ENCODE measurements at places on chromosomes 6 and 20.

- DNase-seq, result peak; percentile 18
- H3K4me1 ChIP-seq, result peaks cover 19% of the 10 kb centered on the region
- peak overlapping the region; percentile 55 for H3K27ac ChIP-seq
- no peaks in the 10 kb centered on the region for H3K27me3 ChIP-seq
- no peak overlapping the region for H3K4me3 ChIP-seq
- H3K36me3 ChIP-seq, result no peaks in the 10 kb centered on the region
Observed at GRCh38 chr6:30769088-30769852, 24.9 kb upstream of the IER3 start.

- peak overlapping the region; percentile 91 for H3K27ac ChIP-seq
- peaks cover 16% of the 10 kb centered on the region for H3K36me3 ChIP-seq
- H3K4me3 ChIP-seq, result peak overlapping the region; percentile 67
- no peaks in the 10 kb centered on the region for H3K4me1 ChIP-seq
- H3K27me3 ChIP-seq, result no peaks in the 10 kb centered on the region
- peak; percentile 74 for DNase-seq
Observed at GRCh38 chr6:28896505-28897368, 27.0 kb downstream of the TRIM27 start.

DNA sequence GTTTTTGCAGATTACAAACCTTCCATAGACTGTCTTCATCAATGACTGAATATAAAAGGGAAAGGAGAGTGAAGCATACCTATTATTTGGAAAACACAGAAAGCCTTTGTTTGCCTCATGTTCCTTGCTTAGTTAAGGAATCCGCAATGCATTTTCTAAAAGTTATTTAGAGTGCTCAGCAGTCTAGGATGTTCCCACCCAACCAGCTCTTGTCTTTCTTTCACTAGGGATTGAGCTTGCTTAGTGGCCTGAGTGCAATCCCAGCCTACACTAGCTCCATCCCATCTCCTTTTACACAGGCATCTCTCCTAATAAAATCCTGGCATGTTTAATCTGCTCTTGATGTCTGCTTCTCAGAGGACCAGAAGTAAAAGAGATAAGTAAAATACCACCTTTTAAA is 850.5 kb upstream of the GJE1 start:
- no peak for DNase-seq
- H3K36me3 ChIP-seq, result no peaks in the 10 kb centered on the region
- no peaks in the 10 kb centered on the region for H3K27me3 ChIP-seq
- no peak overlapping the region for H3K27ac ChIP-seq
- peaks cover 3% of the 10 kb centered on the region for H3K4me1 ChIP-seq
- H3K4me3 ChIP-seq, result no peak overlapping the region

DNA sequence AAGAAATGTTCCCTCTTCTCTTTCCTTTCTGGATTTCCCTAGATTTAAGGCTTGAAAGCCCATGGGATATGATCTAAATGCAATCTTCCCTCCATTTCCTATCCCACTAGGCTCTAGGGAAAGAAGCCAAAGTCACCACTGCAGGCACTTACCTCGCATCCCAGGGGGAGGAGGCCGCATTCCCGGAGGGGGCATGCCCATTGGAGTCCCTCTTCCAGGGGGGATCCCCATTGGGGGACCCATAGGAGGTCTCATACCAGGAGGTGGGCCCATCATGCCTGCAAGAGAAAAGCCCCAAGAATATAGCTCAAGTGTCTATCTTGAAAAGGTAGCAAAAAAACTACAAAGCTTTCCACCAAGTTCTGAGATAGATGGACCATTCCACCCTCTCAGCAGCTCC is 8.1 kb downstream of the SNRPB start:
- no peaks in the 10 kb centered on the region for H3K4me1 ChIP-seq
- DNase-seq, result no peak
- peaks cover 73% of the 10 kb centered on the region for H3K36me3 ChIP-seq
- H3K27ac ChIP-seq, result no peak overlapping the region

GRCh38 chr6:47023573-47023972 is 18.6 kb downstream of the ADGRF1 start:
- no peak overlapping the region for H3K27ac ChIP-seq
- H3K27me3 ChIP-seq, result no peaks in the 10 kb centered on the region
- DNase-seq, result no peak
- no peaks in the 10 kb centered on the region for H3K36me3 ChIP-seq
- no peak overlapping the region for H3K4me3 ChIP-seq
- H3K4me1 ChIP-seq, result no peaks in the 10 kb centered on the region

DNA sequence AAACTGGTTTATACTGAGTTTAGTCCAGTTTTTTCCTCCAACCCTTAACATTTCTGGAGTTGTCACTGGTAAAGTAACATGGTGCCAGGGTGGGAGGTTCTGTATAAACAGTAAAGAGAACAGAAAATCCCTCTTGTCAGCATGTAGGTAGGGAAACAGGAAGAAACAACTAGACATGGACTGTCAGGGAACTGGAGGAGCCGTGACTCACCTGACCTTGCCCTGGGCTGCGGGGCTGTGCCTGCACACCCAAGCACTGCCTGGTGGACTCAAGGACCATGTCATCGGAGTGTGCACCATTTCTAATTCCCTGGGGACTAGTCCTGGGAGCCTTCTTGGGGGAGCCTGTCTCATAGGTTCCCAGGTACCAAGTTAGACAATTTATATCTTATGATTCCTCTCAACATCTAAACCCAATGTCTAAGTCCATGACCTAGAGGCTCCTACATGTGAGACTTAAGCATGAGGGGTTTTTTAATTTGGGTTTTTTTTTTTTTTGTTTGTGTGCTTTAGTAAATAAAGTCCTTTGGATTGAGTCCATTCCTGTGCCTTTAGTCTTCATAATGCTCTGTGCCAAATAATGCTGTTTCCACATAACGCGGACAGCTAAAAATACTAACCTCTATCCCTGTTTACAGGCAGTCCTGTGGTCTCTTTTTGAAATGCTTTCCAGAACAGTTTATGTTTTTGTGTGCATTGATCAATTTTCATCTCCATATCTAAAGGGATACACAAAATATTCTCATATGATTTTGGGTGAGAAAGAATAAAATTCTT is 136.9 kb upstream of the SUPT3H start:
- H3K27ac ChIP-seq, result no peak overlapping the region
- no peak for DNase-seq
- H3K36me3 ChIP-seq, result no peaks in the 10 kb centered on the region
- H3K27me3 ChIP-seq, result no peaks in the 10 kb centered on the region

GRCh38 chr6:70351461-70351860 is 48.6 kb upstream of the COL9A1 start:
- no peak for DNase-seq
- no peaks in the 10 kb centered on the region for H3K4me1 ChIP-seq
- no peaks in the 10 kb centered on the region for H3K27me3 ChIP-seq

- H3K27ac ChIP-seq, result no peak overlapping the region
- no peaks in the 10 kb centered on the region for H3K27me3 ChIP-seq
- no peak for DNase-seq
- H3K36me3 ChIP-seq, result no peaks in the 10 kb centered on the region
Observed at GRCh38 chr6:99946005-99946404, 48.0 kb downstream of the MCHR2 start.

DNA sequence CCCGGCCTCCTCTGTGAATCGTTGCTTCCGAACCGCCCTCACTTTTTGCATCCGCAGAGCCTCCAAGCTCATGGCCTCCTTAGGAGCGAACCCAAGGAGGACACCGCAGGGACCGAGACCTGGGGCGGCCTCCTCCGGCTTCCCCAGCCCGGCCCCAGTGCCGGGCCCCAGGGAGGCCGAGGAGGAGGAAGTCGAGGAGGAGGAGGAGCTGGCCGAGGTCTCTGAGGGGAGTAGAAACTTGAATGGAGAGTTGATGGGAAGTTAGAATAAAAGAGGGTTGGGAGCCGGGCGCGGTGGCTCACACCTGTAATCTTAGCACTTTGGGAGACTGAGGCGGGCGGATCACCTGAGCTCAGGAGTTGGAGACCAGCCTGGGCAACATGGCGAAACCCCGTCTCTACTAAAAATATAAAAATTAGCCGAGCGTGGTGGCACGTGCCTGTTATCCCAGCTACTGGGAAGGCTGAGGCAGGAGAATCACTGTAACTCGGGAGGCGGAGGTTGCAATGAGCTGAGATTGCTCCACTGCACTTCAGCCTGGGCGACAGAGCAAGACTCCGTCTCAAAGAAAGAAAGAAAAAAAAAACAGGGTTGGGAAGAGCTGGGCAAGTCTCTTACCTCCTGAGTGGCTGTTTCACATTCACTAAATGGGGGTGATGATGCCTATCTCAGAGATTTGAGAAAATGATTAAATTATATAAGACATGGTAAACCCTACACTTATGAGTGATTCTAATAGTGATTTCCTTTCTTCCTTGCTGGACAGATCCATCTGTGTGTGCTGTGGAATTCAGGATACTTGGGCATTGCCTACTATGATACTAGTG is 805 bp downstream of the MSH5 start:
- DNase-seq, result no peak
- H3K27me3 ChIP-seq, result no peaks in the 10 kb centered on the region
- peaks cover 24% of the 10 kb centered on the region for H3K4me1 ChIP-seq
- H3K4me3 ChIP-seq, result peak overlapping the region; percentile 55
- H3K27ac ChIP-seq, result no peak overlapping the region
- no peaks in the 10 kb centered on the region for H3K36me3 ChIP-seq

GRCh38 chr20:13442986-13443385 is 195.7 kb downstream of the TASP1 start:
- no peak overlapping the region for H3K4me3 ChIP-seq
- H3K27ac ChIP-seq, result no peak overlapping the region
- DNase-seq, result no peak
- H3K4me1 ChIP-seq, result peaks cover 6% of the 10 kb centered on the region
- no peaks in the 10 kb centered on the region for H3K27me3 ChIP-seq
- no peaks in the 10 kb centered on the region for H3K36me3 ChIP-seq

DNA sequence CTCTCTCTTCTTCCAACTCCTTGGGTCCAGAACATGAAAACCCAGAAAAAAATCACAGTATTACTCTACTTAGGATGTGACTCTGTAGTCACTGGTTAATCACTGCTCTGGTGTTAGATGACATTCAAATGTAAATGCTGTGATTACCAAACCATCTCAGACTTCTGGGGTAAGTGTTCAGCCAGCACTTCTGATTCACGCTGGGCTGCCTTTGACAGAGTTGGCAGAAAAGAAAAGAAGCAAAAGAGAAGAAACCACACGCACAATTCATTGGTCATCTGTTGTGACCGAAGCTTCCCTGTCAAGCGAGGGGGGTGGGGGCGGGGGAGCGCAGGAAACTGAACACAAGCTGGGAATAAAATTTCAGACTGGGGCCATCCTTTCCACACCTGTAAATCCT is 82.7 kb downstream of the PSMG4 start:
- DNase-seq, result peak; percentile 7
- no peaks in the 10 kb centered on the region for H3K27me3 ChIP-seq
- H3K4me1 ChIP-seq, result peaks cover 58% of the 10 kb centered on the region
- H3K27ac ChIP-seq, result peak overlapping the region; percentile 70

GRCh38 chr6:36999061-36999750 is 6.2 kb upstream of the FGD2 start:
- no peaks in the 10 kb centered on the region for H3K36me3 ChIP-seq
- no peak overlapping the region for H3K4me3 ChIP-seq
- no peaks in the 10 kb centered on the region for H3K27me3 ChIP-seq
- H3K4me1 ChIP-seq, result peaks cover 10% of the 10 kb centered on the region

DNA sequence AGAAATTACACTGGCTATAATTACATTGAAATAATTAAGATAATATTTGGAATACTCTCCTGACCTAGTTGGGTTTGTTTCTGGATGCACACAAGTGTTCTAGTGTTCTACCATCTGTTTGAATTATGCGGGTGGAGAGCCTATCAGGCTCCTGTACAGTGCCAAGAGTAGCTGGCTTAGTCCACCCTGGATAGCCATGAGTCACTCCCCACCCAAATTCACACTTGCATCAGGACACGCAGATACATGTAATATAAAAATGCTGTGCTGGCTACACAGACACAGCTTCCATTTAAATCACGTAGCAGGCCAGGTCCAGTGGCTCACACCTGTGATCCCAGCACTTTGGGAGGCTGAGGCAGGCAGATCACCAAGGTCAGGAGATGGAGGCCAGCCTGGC is 686.2 kb upstream of the SLC35B3 start:
- no peak overlapping the region for H3K4me3 ChIP-seq
- no peak for DNase-seq
- no peaks in the 10 kb centered on the region for H3K4me1 ChIP-seq
- H3K27me3 ChIP-seq, result no peaks in the 10 kb centered on the region
- no peak overlapping the region for H3K27ac ChIP-seq

GRCh38 chr6:114707081-114707620 is 364.3 kb upstream of the HS3ST5 start:
- H3K36me3 ChIP-seq, result no peaks in the 10 kb centered on the region
- no peak overlapping the region for H3K4me3 ChIP-seq

GRCh38 chr6:85945459-85946185 is 302.9 kb upstream of the SYNCRIP start:
- DNase-seq, result peak; percentile 2
- H3K36me3 ChIP-seq, result no peaks in the 10 kb centered on the region
- no peak overlapping the region for H3K27ac ChIP-seq

- no peaks in the 10 kb centered on the region for H3K36me3 ChIP-seq
- H3K4me3 ChIP-seq, result no peak overlapping the region
- no peaks in the 10 kb centered on the region for H3K4me1 ChIP-seq
- DNase-seq, result peak; percentile 55
- no peak overlapping the region for H3K27ac ChIP-seq
Observed at GRCh38 chr6:88725111-88725975, 238.1 kb downstream of the RNGTT start.

GRCh38 chr6:106051226-106051625 is 34.9 kb upstream of the PRDM1 start:
- no peaks in the 10 kb centered on the region for H3K36me3 ChIP-seq
- H3K27ac ChIP-seq, result no peak overlapping the region
- peaks cover 6% of the 10 kb centered on the region for H3K4me1 ChIP-seq
- peaks cover 31% of the 10 kb centered on the region for H3K27me3 ChIP-seq
- H3K4me3 ChIP-seq, result no peak overlapping the region

DNA sequence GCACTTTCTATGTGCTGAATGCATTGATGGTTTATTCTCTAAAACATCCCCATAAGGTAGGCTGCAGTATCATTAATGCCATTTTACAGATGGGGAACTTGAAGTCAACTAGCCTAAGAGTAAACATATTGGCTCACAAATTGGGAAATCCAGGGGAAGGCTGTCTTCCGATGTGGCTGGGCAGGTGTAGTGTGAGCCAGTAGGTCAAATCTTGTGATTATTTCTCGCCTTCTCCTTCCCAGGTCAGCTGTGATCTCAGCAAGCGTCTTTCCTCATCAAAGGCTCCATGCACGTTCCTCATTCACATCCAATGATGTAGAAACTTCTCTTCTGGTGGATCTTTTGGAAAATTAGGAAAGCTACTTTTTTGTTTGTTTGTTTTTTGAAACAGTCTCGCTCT is 94.1 kb upstream of the SHLD1 start:
- DNase-seq, result no peak
- H3K36me3 ChIP-seq, result no peaks in the 10 kb centered on the region
- H3K4me1 ChIP-seq, result peaks cover 22% of the 10 kb centered on the region
- no peaks in the 10 kb centered on the region for H3K27me3 ChIP-seq

- no peaks in the 10 kb centered on the region for H3K36me3 ChIP-seq
- H3K4me1 ChIP-seq, result no peaks in the 10 kb centered on the region
- no peak for DNase-seq
- no peak overlapping the region for H3K27ac ChIP-seq
- no peak overlapping the region for H3K4me3 ChIP-seq
Observed at GRCh38 chr6:24131751-24132150, 5.7 kb downstream of the NRSN1 start.

Data from cardiac muscle cell (in vitro differentiated cells and primary cell).